ENCODE measurements at places on chromosomes 2 and 18.

GRCh38 chr2:2842466-2842865, 511.4 kb upstream of the MYT1L start:
- no peak for DNase-seq

- no peak for DNase-seq
Measured at GRCh38 chr18:62814132-62814759, 98.9 kb downstream of the PHLPP1 start.

DNA sequence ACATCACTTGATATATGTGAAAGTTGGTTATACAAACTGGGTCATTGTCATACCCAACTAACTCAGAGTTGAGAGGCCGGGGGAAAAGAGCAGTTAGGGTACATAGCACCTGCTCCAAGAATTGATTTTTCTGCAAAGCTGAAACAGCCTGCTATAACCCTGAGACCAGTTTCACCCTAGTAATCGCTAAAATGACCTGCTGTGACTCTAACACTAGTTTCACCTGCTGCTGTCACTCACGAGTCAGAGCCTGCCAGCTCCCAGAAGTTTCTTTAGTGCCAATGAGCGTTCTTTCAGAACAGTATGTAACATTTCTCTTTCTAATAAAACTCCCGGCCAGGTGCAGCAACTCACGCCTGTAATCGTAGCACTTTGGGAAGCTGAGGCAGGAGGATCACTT, 28.0 kb downstream of the SRSF7 start:
- DNase-seq: no peak

GRCh38 chr2:200396781-200397242, 90.3 kb downstream of the SPATS2L start:
- no peak for DNase-seq

- DNase-seq: no peak
Measured at GRCh38 chr2:181553244-181553643, 96.1 kb downstream of the ITGA4 start.

DNA sequence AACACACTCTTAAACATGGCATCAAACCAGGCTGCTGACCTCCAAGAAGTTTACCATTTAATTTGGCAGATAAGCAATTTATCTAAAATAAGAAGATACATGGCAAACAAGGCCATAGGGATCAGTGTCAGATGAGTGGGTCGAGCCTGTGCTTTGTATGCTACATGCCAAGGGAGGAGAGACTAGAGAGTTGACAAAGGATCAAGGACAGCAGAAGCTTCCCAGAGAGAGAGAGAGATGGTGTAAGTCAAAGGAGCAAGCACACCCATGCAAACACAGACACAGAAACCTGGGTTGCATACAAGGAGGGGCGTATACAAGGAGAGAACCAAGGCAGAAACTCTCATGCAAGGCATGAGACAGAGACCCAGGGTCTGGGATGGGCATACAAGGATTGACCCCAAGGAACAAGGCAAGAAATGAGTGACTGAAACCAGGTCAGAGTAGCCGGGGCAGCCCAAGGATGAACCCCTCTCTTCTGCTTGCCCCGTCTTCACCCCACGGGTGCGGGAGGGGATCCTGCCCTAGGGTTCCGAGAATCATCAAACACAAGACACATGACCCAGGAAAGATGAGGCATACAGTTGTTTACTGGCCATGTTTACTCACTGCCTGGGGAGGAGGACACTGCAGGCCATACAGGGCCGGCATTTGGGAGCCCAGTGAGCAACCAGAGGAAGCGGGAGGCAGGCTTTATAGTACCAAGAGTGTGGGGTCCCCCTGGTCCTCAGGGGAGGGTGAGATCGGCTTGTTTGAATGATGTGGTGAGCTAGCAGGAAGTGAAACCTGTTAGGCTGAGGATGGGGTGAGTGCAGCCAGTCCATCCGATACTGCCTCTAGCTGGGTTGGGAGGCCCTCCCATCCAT, 529.2 kb upstream of the ID2 start:
- no peak for DNase-seq

- DNase-seq: no peak
Measured at GRCh38 chr2:32688541-32688940, 60.7 kb downstream of the TTC27 start.

- no peak for DNase-seq
Measured at GRCh38 chr2:109371481-109372170, 242.1 kb downstream of the SEPTIN10 start.

DNA sequence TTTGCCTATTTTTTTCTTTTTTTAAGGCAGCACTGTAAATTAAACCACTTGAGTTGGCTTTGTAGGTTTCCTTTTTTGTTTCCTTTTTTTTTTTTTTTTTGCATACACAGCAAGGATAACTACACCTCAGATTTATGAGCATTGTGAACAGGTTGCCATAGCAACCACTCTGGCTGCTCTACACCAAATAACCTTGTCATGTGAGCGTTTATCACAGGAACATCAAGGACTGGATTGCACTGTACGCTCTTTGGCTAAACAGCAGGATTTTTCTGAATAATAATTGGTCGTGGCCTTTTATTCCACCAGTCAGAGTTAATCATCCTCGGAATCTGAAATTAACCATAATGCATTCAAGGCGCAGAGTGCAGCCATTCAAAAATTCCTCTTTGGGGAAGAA, 199.1 kb upstream of the SLC14A2 start:
- DNase-seq: no peak

GRCh38 chr18:73626859-73627258, 520.8 kb downstream of the FBXO15 start:
- DNase-seq: no peak

GRCh38 chr2:19358242-19359020, at the start of gene OSR1:
Gene OSR1, minus strand, starts transcription at chr2:19358623. Its CDS starts 4,818 bp downstream, at chr2:19353805.
- DNase-seq: no peak

Measured in activated CD8-positive, alpha-beta memory T cell treated with anti-CD3 and anti-CD28 coated beads for 48 hours (primary cell).